AML-193 (cell line): ENCODE measurements at places on chromosomes 6 and 20.

DNA sequence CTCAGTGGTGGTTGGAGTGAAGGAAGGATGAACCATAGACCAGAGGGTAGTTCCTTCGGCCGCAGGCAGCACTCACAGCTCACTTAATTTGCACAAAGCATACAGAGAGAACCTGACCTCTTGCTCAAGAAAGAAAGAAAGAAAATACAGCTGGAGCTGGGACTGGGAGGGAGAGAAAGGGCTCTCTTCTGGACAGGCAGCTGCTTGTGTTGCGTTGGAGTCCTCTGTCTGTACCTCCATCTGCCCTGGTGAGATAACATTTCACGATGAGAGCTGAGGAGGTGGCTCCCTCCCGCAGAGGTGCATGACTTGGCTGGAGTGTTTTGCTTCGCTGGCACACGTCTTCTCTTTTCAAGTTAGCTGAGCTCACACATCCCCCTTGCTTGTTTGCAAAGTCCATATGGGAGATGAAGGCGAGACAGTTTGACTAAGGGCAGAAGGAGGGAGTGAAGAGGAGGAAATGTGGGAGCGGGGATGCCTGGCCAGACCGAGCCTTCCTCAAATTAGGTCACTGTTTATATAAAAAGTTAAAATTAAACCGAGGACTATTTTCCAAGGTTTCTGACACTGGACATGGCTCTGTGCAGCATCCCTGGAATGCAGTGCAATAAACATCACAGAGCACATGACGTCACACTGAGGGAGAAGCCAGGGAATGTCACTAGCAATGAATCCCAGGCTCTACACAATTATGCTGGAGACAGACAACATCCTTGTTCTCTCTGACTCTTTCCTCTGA, 359.4 kb downstream of the CD83 start:
- no peak for DNase-seq

DNA sequence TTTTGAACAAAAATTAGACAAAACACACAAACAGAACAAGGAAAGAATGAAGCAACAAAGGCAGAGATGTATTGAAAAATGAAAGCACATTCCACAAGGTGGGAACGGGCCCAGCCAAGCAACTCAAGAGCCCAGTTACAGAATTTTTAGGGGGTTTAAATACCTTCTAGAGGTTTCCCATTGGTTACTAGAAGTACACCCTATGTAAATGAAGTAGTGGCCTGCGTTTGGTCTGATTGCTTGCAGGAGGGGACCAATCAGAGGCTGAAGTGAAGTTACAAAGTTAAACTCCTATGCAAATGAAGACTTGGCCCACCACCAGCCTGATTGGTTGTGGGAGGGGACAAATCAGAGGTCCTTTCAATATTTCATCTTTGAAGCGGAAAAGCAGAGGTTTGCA, 593.7 kb upstream of the MMS22L start:
- no peak for DNase-seq

DNA sequence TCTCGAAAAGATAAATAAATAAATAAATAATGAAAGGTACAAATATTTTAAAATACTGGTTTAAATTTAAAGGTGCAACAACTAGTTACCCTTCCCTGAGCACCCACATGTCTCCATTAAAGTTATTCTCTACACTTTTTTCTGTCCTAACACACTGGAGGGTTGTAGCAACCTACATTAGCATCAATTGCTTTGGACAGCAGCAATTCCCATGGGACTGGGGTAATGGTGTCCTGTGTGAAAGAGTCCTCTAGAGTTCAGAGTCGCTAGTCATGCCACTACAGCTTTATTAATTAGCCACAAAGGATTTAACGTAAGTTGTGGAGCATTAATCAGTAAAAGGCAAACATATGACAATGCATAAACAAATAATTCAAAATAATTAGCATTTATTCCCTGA, 14.1 kb upstream of the CD24 start:
- DNase-seq, result no peak

DNA sequence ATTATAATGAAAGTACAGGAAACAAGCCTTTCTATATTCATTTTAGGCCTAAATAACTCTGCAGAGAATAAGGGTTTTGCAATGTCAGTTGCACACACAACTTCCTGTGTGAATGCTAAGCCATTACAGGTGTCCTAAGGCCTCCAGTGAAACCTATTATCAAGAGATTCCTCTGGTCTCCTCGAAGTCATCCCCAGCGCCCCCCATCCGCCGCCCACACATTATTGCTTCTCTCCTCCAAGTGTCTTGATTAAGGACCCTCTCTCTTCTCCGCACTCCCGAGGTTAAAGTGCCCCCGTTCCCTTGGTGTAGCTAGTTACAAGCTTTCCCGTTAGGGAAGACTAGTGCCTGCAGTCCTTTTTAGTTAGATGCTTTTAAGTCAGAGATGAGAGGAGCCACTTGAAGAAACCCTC, 1.3 kb downstream of the HIVEP2 start:
- peak; percentile 34 for DNase-seq

DNA sequence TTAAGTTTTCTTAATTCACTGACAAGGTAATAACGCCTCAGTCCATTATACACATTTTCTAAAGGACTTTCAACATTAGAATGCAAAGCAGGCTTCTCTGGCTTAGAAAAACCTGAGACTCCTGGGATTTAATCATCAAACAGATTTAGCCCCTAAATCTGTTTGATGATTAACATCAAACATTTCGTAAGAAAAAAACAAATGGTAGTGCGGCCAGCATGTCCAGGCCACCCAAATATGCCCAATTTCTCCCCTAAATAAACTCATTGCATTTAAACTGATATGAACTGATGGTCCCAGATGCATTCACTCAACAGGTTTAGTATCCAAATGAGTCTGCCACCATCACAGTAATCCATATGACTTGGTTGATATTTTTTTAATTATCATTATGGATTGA, 6.2 kb downstream of the TMEM74B start:
- DNase-seq, result no peak
